ENCODE measurements at places on chromosomes 16 and 17. TPM values are rescaled to one million over a fixed set of nuclear protein-coding genes. Genes with fewer than 3 reads are reported as not detected.

HES7 gene
- total RNA-seq, result 5.9 TPM

MEOX1 gene
- not detected for total RNA-seq

SMPD3 gene
- 0.25 TPM for total RNA-seq

TMEM114 gene
- not detected for total RNA-seq

XYLT2 gene
- 9.6 TPM for total RNA-seq

TMUB2 gene
- total RNA-seq, result 37.7 TPM

CCDC40 gene
- total RNA-seq, result 4.8 TPM

GSDMA gene
- total RNA-seq, result 0.77 TPM
